Glutamatergic neuron (in vitro differentiated cells): ENCODE measurements at places on chromosomes 16 and 17. TPM values are rescaled to one million over a fixed set of nuclear protein-coding genes. Genes with fewer than 3 reads are reported as not detected.

- no peaks in the 10 kb centered on the region for H3K27me3 ChIP-seq
- no peaks in the 10 kb centered on the region for H3K4me1 ChIP-seq
- H3K4me3 ChIP-seq: no peak overlapping the region
- no peak overlapping the region for H3K27ac ChIP-seq
- H3K36me3 ChIP-seq: no peaks in the 10 kb centered on the region
- no peak for DNase-seq
These were observed 27.5 kb downstream of the GGA2 start for GRCh38 chr16:23482778-23483177.

GRCh38 chr16:73506568-73507056 lies 458.7 kb upstream of the ZFHX3 start:
- no peak for DNase-seq
- peaks cover 3% of the 10 kb centered on the region for H3K27me3 ChIP-seq
- no peak overlapping the region for H3K27ac ChIP-seq
- H3K4me1 ChIP-seq: peaks cover 1% of the 10 kb centered on the region
- no peak overlapping the region for H3K4me3 ChIP-seq

- no peak for DNase-seq
- H3K27me3 ChIP-seq: peaks cover 8% of the 10 kb centered on the region
- peaks cover 5% of the 10 kb centered on the region for H3K36me3 ChIP-seq
- H3K27ac ChIP-seq: no peak overlapping the region
- no peaks in the 10 kb centered on the region for H3K4me1 ChIP-seq
These were observed 5.8 kb upstream of the ALDH3A1 start for GRCh38 chr17:19753661-19754463.

ELMO3 gene
- total RNA-seq: 2.1 TPM

SOST gene
- not detected for total RNA-seq

NR1D1 gene
- 1.3 TPM for total RNA-seq
